ENCODE measurements at places on chromosomes 11 and 22.

DNA sequence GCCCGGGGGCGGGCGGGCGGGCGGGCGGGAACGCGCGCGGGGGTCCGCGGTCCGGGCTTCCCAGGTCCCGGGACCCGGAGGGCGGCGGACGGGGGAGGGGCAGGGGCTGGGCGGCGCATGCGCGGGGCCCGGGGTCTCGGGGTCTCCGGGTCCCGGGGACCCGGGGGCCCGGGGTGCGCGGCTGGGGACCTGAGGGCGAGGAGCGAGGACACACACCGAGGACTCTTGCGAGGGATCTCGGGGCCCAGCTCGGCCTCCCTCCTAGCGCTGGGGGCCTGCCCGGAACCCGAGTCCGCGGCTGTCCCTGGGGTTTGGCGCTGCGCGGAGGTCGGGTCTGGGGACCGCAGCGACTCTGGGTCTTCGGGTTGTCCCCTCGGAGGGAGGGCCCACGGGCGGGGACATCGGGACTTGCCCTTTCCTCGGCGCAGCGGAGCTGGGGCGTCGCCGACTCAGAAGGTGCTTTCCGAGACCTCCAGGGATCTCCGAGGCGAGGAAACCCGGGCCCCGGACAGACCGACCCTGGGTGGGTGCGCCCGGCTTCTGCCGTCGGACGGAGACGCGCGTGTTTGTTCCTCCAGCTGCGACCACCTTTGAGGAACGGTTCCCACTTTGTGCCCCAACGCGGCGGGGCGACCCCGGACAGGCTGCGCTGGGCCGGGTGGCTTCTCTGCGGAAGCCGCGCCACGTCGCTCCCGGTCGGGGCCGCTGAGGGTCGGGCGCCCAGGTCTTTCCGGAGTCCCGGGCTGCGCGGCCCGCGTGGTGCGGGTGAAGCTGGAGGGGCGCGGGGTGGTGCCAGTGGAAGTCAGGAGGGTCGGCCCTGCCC lies 540 bp downstream of the PPARA start:
- DNase-seq, result no peak

- no peak for DNase-seq
Measured at GRCh38 chr11:121596195-121597155, 143.7 kb upstream of the SORL1-AS1 start.

GRCh38 chr11:235997-236773 lies at the start of gene SIRT3:
SIRT3 (minus strand) TSS chr11:236342; CDS start chr11:236328, 14 bp downstream.
- DNase-seq, result peak; percentile 15

- DNase-seq, result no peak
Measured at GRCh38 chr11:25625094-25625493, 706.8 kb upstream of the ANO3 start.

DNA sequence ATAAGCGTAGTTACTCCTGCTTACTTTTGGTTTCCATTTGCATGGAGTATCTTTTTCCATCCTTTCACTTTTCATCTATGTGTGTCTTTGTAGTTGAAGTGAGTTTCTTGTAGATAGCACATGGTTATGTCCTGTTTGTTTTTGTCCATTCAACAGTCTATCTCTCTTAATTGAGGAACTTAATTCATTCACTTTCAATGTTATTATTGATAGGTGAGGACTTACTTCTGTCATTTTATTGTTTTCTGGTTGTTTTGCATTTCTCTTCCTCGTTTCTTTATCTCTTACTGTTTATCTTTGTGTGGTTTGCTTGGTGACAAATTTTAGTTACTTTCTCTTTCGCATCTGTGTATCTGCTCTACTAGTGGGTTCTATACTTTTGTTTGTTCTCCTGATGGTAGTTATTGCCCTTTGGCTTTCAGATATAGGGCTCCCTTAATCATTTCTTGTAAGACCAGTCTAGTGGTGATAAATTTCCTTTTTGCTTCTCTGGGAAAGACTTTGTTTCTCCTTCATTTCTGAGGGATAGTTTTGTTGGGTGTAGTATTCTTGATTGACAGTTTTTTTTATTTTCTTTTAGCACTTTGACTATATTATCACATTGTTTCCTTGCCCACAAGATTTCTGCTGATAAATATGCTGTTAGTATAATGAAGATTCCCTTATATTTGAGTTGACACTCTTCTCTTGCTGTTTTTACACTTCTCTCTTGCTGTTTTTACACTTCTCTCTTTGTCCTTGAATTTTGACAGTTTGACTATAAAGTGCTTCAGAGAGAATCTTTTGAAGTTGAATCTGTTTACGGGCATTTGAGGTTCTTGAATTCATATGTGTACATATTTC lies 9.0 kb upstream of the RAG1 start:
- no peak for DNase-seq

- no peak for DNase-seq
Measured at GRCh38 chr11:120180551-120181232, 30.1 kb upstream of the OAF start.

DNA sequence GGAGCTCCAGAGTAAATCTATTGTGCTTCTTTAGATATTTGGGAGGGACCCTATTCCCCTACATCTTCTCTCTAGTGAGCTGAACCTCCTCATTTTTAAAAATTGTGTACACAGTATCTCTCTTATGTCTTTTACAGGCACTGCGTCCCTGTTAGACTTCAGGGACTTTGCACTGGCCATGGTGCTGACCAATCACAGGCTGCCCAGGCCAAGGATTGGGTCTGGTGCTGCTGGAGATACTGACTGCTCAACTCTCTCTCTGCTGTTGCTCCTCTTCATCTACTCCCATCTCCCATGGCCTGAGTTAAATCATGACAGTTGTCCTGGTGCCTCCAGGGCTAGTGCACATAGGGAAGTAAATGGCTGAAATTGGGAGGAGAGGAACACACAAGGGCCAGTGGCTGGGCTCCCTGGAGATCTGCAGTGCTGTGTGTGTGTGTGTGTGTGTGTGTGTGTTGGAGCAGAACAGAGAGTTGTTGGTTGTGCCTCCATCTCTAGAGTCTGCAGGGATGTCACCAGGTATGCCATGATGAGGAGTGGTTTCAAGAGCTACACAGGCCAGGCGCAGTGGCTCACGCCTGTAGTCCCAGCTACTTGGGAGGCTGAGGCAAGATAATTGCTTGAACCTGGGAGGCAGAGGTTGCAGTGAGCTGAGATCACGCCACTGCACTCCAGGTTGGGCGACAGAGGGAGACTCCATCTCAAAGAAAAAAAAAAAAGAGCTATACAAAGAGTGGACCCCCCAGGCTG lies 155.3 kb downstream of the ST3GAL4 start:
- no peak for DNase-seq

DNA sequence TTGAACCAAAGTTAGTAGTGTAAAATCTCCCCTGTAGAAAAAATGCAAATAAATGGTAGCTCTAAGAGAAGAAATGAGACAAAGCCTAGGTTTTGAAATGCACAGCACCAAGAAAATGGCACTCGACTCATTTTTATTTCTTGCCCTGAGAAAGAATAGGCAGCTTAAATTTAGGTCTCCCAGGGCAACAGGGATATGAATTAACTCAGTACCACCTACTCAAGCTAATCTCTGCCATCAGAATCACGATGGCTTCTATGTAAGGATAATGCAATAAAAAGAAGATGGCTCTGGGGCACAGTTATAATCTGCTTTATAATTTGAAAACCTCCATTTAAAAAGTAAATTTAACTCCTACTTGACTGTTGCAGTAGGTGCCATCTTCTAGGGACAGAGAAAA lies 1784.3 kb downstream of the LRRC4C start:
- no peak for DNase-seq

DNA sequence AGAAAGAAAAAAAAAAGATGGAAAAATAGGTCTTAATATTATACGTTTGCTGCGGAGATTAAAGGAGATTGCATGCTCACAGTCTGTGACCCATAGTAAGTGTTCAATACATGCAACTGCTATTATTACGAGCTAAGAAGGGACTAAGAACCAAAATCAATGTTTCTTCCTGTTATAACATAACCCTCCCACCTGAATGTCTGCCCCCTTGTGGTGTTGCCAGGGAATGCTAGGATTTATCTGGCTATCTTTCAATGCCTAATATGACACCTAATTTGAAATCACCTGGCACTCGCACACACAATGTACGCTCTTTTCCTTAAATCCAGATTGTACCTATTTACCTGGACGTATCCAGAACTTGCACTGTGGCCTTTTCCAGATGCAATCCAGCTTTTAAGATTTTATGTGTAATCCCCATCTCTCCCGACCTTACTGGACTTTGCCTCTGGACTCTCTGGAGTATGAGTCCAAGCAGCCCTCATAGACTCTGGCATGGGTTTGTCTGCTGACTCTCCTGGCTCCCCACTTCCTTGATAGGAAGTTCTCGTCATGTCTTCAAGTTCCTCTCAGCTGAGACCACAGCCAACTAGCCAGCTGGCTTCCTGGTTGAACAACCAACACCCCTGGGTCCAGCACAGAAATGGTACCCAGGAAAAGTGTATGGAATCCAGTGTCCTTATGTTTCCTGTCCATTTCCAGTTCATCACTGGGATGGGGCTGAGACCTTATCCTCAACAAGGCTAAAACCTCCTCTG lies 151.5 kb downstream of the CCDC34 start:
- no peak for DNase-seq

All from NCI-H1417 treated with DMSO at 0.1 percent for 48 hours (cell line).